ENCODE measurements at places on chromosomes 3 and 15.

GRCh38 chr3:168548719-168549118, 453.0 kb upstream of the GOLIM4 start:
- DNase-seq, result no peak

GRCh38 chr3:111862974-111863373, 3.9 kb downstream of the PHLDB2 start:
- DNase-seq, result no peak

DNA sequence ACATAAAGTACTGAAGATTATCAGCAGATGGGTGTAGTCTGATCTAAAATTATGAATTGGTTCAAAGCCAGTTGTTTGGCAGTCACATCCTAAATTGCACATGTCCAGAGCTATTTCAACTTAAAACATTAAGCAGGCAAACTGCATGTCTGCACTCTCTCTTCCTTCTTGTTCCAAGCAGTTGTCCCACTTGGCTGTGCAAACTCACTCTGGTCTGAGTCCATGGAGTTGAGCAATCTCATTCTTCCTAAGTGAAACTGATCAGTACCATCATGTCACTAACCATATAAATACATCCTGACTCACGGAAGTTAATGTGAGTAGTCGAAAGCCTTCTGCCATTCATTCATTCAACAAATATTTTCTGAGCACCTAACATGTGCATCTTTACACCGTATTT, 353.0 kb downstream of the ROBO1 start:
- no peak for DNase-seq

GRCh38 chr15:39177561-39177960, 403.3 kb upstream of the THBS1 start:
- DNase-seq, result no peak

DNA sequence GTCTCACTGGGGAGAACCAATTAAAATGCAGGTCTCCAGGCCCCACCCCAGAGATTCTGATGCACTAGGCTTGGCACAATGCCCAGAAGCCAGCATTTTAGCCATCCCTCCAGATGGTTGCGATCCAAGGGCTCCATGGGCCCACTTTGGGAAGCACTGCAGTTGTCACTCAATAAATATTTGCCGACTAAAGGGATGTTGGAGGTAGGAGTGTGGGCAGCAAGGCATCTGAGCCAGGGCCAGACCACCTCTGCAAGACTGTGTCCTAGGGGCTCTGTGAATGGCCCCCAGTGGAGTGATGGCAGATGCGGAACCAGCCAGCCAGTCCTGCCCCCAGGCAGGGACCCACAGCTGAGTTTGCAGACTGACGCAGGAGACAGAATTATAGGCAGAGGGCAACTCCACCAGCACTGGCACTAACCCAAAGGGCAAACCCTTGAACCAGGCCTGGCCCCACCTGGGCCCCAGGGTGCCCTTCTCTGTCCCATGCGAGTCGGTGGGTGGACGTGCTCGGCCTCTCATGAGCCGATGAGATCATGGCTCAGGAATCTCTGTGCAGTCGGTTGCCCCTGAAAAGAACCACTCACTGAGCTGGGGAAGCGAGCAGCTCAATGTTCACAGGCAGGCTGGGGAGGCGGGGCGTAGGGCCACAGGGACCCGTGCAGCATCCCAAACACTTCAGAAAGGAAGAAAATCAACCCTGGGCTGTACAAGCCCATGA, 49.7 kb downstream of the SEMA5B start:
- DNase-seq, result no peak

DNA sequence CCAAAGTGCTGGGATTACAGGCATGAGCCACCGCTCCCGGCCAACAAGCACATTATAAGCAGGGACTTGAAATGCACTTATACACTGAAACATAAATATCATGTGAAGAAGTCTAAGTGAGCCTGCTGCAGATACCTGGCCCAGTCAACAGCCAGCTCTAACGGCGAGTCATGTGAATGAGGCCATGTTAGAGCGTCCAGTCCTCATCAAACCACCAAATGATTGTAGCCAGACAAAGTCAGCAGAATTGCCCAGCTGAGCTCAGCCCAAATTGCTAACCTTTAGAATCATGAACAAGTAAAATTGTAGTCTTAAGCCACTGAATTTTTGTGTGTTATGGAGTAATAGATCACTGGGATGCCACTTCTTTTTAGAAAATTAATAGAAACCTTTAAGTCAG, 37.8 kb upstream of the UACA start:
- DNase-seq, result no peak

- no peak for DNase-seq
Measured at GRCh38 chr3:32592696-32593353, 22.2 kb upstream of the DYNC1LI1 start.

- no peak for DNase-seq
Measured at GRCh38 chr15:100670505-100671021, 68.2 kb downstream of the ASB7 start.

GRCh38 chr3:87209111-87209510, 18.0 kb upstream of the CHMP2B start:
- DNase-seq, result no peak

- no peak for DNase-seq
Measured at GRCh38 chr3:51930439-51930838, 11.3 kb downstream of the RRP9 start.

GRCh38 chr3:150469931-150470740, 62.0 kb downstream of the TSC22D2 start:
- no peak for DNase-seq

GRCh38 chr3:65081536-65081935, 393.7 kb upstream of the ADAMTS9 start:
- no peak for DNase-seq

Data from globus pallidus (tissue), 1 donor.